GM19239 (cell line): ENCODE measurements at places on chromosomes 2 and 18.

- no peak for DNase-seq
Observed at GRCh38 chr2:71646028-71646427, 192.7 kb downstream of the DYSF start.

DNA sequence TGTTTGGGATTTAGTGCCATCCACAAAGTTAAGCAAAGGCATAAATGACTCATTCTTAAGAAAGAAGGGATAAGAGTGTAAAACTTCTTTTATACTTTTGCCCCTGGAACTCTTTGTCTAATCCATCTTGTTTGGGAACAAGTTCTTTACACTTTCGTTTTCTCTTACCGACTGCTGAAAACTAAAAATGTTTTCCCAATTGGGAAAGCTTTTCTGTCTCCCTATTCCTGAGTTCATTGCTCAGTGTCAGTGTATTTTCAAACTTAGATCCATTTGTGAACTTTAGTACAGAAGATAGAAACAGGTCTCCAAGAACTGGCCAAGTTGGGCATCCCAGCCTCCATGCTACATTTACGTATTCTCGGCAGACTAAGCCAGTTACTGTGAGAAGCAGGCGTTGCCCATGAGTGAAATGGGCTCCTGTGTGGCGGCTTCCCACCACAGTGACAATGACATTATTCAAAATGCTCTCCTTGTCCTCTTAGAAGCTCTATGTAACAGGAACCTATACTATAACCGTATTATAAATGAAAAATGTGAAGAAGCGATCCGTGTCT is 51.7 kb downstream of the TGOLN2 start:
- no peak for DNase-seq

DNA sequence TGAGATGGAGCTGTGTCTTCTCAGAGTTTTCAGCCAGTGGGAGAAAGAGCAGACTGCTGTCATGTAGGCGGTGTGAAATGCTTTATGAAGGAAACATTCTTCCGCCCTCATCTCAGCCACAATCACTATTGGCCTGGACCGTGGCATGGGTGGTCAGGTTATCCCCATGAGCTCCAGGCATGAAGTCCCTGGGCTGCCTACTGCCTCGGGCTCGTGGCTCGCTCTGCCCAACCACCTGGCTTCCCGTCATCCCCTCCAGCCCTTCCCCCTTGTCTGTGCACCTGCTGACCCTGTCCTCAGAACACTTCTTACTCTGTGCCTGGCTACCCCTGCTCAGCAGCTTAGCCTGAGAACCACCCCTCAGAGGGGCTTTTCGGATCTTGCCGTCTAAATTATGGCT is 15.5 kb downstream of the COLEC11 start:
- no peak for DNase-seq

GRCh38 chr2:172208791-172209325 is 106.2 kb upstream of the DLX2 start:
- DNase-seq, result no peak

- DNase-seq, result no peak
Observed at GRCh38 chr2:203569677-203570316, 34.7 kb upstream of the RAPH1 start.
